ENCODE measurements at places on chromosomes 4 and X.

- DNase-seq = no peak
Observed at GRCh38 chrX:21383546-21383945, 9.3 kb downstream of the CNKSR2 start.

- DNase-seq = peak; percentile 32
Observed at GRCh38 chr4:153257151-153257620, 52.9 kb downstream of the TRIM2 start.

- no peak for DNase-seq
Observed at GRCh38 chrX:53713987-53714579, 27.6 kb upstream of the HUWE1 start.

- no peak for DNase-seq
Observed at GRCh38 chr4:5800496-5800895, 89.5 kb downstream of the EVC start.

- DNase-seq = no peak
Observed at GRCh38 chr4:184856277-184856609, 30.5 kb upstream of the ACSL1 start.

DNA sequence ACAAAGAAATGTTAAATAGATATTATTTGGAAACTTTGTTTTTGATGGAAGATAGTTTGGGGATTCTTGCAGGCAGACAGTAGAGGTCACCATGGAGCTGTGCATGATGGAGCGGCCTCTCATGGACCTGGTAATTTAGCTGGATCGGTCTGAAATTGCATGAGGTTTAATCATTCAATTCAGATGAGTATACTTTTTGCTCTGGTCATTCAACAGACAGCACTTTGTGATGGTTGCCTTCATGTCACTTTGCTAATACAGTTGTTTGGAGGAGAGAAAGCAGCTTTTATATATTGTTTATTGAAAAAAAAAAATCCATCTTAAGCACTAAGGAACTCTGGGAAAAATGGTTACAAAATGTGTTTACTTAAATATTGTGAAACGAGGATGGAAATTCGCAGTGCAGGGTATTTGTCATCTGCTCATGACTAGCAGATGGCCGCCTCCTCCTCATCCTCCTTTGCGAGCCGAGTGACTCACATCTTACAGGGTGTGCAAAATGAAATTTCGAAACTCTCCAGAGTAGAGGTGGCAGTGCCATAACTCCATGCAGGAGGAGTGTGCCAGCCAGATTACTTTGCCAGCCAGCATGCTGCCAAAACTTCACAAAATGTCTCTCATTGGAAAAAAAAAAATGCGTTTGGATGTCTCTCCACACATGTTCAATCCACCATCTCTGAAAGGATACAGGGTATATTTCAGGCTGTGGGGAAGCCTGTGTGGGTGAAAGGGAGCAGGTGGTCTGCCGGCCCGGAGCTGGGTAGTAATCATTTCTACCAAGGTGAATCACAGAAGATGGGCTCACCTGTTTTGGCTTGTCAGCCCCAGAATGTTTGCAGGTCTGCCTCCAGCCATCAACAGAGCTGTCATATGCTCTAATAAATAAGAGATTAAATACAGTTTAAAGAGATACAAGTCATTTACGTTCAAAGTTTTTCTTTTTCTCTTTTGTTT lies 314.9 kb upstream of the DIPK2B start:
- DNase-seq = peak; percentile 5
